ENCODE measurements at places on chromosomes 13 and 19.

DNA sequence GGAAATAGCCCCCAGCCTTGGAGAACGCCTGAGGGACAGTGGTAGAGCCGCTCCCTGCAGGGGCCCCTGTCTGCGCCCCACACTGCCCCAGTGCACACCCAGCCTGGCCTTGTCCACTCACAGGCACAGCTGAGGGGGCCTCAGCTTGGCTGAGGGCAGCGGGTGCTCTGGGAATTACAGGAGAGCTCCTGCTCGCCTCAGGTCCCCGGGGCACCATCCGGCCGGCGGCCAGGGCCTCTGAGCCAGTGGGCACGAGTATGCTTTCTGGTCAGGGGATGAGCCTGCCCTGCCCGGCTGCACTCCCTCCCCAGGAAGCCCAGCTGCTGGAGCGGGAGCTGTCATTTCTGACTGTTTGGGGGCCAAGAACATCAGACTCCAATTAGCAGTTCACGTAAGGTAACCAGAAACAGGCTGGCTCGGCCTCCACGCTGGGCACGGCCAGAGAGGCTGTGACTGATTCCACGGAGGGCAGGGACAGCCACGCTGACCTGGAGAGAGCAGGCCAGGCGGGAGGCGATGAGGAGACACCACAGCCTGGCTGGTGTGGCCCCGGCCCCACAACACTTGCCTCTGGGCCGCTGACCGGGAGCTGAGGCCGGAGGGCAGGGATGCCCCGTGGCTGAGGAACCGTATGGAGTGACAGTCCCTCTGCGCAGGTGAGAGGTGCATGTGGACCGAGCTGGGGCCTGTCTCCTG is 15.4 kb downstream of the CEBPG start:
- DNase-seq, result no peak

DNA sequence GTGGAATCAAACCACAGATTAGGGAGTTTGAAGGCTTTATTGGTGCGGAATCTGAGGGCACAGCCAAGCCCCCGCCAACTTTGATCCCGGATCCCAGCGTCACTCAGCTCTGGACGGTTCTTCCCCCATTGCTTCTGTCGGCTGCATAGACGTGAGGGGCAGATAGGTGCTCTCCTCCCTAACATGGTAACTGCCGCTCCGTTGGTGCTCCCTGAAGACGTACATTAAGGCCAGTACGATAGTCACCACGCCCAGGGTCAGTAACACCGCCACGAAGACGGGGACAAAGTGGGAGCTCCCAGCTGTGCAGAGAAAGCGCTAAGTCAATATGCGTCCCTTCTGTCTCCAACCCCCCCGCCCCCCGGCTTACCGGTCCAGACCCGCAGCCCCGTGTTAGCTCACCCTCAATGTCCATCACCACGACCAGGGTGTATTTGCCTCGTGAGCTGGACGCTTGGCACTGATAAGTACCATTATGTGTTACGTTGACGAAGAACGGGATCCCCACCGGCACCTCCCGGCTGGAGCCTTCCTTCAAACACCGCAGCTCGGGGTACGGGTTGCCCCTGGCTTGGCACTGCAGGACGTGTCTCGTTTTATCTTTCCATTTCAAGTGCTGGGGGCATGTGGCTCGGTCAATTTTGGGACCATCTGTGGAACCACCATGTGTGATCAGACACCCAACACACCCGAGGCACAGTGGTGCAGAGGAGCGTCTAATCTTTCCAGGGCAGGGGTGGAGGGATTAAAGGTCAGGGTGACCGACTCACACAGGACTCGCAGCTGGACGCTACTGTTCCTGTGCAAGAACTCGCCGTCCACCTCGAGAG is 644 bp upstream of the RAVER1 start:
- DNase-seq, result no peak

DNA sequence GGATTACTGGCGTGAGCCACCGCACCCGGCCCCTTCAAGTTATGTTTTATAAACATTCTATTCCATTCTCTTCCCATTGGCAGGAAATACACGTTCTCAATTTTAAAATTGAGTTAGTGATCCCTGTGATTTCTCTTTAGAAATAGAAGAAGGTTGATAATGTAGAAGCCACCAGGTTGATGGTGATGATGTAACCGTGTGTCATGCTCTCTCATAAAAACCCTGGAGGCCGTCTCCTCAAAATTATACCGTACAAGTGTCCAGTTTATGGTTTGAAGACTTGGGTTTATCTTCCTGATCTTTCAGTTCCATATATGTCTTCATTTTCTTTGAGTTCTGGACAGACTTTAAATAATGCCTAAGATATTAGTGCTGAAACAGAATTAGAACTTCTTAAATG is 32.2 kb downstream of the COG3 start:
- DNase-seq, result no peak

DNA sequence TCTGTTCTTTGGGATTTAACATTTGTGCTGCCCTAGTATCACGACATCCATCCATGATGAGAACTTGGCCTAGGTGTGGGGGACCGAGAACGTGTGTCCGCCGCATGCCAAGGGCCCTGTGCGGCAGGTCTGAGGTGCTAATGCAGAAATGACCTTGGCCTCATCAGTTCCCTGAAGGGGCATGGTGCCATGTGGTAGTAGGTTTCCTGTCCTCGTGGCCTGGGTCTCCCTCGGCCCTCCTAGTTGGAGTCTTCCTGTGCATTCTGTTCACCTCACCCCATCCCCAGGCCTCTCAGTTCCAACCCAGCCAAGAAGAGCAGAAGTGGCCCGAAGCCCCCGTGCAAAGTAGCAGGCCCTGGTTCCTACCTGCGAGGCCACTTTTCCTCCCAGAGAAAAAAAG is 59.8 kb downstream of the GGACT start:
- DNase-seq, result no peak

DNA sequence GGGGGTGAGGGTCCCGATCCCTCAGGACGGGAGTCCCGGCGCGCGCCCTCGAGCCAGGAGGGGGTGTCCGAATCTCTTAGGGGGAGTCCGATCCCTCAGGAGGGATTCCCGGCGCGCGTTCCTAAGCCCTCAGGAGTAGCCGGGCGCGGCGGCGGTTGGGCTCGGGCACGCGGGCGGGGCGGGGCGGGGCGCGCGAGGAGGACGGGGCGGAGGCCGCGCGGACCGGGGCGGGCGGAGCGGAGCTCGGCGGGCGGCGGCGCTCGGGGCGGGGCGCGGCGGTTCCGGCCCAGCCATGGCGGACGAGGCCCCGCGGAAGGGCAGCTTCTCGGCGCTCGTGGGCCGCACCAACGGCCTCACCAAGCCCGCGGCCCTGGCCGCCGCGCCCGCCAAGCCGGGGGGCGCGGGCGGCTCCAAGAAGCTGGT is at the start of gene CUL4A:
Gene CUL4A (plus strand): TSS at position 278 of the 423 bp plus-strand sequence. CDS start 15 bp downstream, at position 293.
- peak; percentile 52 for DNase-seq
